ENCODE measurements at places on chromosomes 6 and 20.
A peak's percentile ranks its signal among the peaks of the same experiment; 100 is the strongest.

DNA sequence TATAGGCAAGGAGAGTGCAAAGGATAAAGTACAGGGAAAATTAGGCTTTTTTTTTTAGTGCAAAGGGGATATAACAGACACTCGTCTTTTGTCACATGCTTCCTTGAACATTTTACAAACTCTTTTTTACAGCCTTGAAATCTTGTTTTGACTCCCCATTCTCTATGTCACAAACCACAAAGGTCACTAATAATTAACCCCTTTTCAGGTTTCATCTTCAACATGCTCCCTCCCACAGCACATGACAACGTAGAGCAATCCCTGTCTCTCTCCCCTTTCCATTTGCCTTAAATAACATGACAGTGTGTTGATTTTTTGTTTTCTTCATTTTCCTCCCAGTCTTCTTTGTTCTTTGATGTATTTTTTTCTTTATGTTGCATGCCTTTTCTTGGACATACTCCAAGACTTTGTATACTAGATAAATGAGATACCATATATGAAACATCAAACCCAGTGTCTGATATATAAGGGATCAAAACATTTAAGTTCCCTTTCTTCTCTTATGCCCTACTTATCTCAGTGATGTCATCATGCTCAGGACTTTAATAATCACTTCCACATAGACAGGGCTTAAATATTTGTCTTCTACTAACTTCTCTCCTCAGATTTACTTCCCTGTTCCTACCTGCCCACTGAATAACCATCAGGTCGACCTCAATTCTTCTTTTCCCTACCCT is 378.7 kb upstream of the HSF2 start:
- DNase-seq: no peak

DNA sequence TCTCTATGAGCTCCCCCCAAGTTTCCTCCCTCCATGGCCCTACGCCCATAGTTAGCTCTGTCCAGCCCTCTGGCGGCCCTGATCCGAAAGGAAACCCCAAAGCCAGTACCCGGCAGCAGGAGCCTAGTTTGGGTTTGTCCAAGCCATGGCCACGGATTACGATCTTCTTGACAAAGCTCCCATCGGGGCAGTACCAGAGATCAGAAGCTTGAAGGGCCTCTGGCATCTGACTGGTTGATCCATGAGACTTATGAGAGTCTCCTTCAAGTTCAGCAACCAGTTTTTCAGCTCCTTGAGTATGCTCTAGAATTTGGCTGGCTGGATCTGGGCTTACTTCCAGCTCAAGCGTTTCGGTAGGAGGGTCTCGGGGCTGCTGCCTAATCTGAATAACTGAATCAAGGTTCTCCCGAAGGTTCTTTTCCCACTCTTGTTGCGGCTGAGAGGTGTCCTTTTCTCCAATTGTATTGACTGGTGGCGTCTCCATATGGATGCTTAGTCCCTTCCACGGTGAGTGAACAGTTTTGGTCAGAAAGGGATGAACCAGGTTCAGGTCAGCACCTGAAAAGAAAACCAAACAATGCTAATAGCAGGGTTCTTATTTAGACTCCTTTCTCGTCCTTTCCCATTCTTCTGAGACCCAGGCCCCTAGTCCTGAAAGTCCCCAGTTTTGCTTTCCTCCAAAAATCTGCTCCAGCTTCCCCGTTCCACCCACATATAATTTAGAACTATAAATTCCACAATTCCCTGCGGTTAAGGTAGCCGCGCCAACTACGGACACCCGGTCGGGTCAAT is 595 bp downstream of the FKBPL start:
- no peak for DNase-seq

- no peak for DNase-seq
Measured at GRCh38 chr20:38144598-38144973, 20.5 kb downstream of the TGM2 start.

GRCh38 chr6:85865420-85866369 is 223.0 kb upstream of the SYNCRIP start:
- DNase-seq: no peak

DNA sequence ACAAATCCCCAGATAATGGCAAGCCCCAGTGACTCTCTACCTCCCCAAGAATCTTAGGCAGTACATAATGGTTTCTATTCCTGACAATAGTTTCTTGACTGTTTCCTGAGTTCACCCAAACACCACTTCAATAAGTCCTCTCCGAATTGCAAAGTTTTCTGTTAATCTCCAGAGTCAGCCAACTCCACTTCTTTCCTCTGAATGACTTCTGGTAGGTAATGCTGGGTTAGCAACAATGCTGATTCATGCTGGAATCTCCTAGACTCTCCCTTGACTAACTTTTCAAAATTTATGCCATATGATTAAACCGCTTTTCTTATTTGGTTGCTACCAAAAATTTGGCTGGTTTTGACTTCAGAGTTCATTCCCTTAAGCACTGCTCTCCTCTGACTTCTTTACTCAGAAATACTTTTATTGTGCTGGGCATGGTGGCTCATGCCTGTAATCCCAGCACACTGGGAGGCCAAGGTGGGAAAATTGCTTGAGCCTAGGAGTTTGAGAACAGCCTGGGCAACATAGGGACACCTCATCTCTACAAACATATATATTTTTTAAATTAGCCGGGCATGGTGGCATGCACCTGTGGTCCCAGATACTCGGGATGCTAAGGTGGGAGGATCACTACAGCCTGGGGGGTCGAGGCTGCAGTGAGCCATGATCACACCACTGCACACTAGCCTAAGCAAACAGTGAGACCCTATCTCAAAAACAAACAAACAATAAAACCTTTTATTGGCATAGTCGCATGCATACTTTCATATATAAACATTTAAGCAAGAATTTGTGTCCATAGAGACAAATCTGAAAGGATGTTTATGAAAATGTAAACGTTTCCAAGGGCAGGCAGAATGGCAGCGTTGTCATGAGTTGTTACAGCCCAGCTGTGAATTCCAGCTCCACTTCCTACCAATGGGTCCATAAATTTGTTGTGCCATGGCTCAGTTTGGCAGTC is 249.3 kb upstream of the PLN start:
- DNase-seq: no peak

GRCh38 chr6:36766399-36766945 is 68.8 kb downstream of the RAB44 start:
- no peak for DNase-seq

DNA sequence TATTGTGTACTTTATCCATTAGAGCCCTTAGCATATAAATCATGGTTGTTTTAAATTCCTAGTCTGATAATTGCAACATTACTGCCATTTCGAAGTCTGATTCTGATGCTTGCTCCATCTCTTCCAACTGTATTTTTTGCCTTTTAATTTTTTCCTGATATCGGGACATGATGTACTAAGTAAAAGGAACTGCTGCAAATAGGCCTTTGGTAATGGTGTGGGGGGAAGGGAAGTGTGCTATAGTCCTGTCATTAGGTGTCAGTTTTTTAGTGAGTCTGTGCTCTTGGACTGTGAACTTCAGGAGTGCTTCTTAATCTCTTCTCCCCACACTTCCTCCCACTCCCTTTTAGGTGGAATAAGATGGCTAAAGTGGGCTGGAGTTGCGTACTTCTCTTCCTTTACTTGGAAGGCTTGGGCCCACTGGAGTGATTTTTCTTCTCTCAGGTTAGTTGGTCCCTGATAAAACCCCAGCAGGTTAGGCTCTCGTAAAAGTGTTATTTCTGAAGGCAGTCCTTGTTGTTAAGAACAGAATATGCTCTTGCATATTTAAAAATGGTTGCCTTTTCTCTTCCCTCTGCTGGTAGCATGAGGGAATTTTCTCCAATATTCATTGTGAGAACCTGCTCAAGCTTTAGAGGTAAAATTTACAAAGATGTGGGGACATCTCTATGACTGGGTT is 18.1 kb downstream of the STXBP5 start:
- no peak for DNase-seq

DNA sequence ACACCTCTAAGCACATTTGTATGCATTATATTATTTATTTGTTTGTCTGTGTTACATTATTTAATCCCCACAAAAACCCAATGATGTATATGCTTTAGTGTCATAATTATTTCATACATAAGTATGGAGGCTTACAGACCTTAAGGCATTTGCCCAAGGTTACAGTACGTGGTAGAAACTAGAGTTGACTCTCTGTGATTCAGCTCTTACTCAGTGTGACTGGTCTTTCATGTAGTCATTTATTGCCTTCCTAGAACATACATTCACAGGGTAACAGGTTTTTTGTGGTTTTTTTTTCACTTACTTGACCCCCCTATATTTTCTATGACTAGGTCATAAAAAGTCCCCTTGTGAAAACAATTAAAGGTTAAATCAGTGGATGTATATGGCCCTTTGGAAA is 566.8 kb downstream of the TFAP2A start:
- DNase-seq: no peak

- no peak for DNase-seq
Measured at GRCh38 chr6:111777357-111777756, 95.9 kb downstream of the FYN start.

DNA sequence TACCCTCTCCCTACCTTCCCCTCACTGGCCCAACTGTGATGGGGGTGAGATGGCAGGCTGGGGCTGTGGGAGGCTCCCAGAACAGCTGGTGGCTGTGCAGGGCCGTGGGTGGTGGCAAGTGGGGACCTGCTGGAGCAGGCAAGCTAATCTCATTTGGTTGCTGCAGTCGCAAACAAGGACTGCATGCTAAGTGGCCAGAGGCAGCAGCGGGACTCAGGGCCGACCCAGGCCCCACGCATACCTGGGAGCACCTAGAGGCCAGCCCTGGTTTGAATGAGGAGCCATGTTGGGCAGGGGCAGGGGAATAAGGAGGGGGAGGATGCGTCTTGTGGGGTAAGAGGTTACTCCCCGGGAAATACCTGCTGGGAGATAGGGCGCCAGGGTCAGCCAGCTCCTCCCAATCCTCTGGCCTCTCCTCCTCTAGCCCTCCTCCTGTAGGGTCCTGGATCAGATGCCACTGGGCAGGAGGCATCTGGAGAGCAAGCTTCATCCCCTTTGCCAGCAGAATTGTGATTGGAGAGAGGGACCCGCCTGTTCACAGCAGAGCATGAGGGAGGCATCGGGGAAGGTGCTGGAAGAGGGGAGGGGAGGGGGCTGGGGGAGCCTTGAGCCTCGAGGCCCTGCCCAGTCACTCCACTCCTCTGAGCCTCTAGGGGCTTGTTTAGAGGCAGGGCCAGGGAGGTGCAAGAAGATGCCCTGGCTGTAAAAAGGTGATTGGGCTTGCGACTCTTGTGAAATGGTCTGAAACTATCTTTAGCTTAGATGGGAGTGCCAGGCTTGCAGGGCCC is 24.3 kb upstream of the CDH22 start:
- DNase-seq: no peak

GRCh38 chr20:51650685-51651134 is 108.2 kb upstream of the NFATC2 start:
- DNase-seq: no peak

GRCh38 chr6:94245395-94245794 is 826.0 kb upstream of the EPHA7 start:
- no peak for DNase-seq

GRCh38 chr20:32577657-32578056 is 7.5 kb downstream of the NOL4L start:
- no peak for DNase-seq

GRCh38 chr6:165616116-165616515 is 46.9 kb downstream of the PDE10A start:
- no peak for DNase-seq

GRCh38 chr6:137227871-137228302 is 8.7 kb upstream of the IFNGR1 start:
- DNase-seq: no peak

- no peak for DNase-seq
Measured at GRCh38 chr6:43806043-43806757, 36.2 kb downstream of the VEGFA start.

GRCh38 chr6:4351520-4352321 is 216.3 kb upstream of the ECI2 start:
- no peak for DNase-seq

GRCh38 chr20:56634307-56634706 is 5.2 kb downstream of the TFAP2C start:
- no peak for DNase-seq

DNA sequence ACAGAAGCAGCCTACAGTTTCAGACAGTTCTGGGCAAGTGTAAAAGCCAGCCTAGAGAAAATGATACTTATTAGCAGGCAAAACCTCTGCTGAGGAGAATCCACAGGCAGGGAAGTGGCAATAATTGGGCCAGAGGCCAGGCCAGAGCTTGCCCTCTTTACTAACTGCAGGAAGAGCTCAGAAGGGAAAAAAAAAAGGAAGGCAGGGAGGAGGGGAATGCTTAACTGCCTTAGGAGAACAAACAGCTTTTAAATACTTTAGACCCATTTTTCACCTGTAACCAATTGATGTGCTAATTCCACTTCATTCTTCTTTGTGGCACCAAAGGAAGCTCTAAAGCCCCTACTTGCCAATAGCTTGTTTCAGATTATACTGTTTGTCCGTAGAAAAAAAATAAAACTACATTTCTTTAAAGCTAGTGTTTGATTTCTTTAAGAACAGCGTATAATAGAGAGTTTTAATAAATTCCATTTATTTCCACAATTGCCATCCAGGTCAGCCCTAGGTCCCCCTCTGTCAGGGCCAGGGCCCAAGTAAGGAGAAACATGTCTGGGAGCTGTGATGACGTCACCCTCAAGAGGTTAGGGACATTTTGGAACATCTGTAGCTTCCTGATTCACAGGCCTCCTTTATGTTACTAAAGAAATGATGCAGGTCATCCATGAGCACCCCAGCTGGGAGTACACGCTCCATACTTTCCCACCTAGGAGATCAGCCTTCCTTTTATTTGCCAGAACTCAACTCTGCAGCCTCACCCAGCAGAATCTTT is 384.3 kb downstream of the CDC5L start:
- no peak for DNase-seq

DNA sequence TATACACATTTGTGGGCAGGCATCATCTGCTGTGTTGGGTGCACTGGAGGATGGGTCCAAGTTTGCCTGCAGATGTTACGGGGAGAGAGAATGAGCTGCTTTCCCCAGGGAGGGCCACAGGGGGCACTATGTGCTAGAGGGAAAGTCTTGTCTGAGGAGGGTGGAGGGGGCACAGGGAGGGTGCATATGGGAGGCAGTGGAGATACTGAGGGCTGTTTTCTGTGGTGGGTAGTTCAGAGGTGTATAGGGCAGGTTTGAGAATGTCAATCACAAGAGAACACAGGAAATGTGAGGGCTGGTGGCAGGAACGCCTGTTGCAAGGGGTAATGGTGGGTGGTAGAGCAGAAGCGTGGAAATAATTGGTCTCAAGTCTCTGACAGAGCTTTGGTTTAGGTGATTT is 7.7 kb upstream of the PTPRA start:
- no peak for DNase-seq

DNA sequence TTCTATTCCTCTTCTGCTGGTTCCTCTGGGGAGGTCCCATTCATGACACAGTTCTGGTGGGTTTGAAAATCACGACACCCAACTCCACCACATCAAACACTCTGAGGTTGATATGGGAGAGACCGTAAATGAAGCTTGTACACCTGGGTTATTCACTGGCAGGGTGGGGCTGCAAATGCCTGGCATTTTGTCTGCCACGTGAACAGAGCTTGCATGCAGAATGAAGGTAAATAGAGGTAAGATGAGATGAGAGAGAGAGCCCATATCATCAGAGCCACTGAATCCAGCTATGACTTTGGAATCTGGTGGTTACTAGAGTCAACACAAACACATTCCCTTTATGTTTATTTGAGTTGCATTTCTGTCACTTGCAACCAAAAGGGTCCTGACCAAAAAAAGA is 97.4 kb downstream of the BANF2 start:
- DNase-seq: no peak

GRCh38 chr20:19828232-19828631 is 70.2 kb downstream of the RIN2 start:
- peak; percentile 52 for DNase-seq
